Astrocyte (in vitro differentiated cells and primary cell): ENCODE measurements at places on chromosomes 3 and 15.

DNA sequence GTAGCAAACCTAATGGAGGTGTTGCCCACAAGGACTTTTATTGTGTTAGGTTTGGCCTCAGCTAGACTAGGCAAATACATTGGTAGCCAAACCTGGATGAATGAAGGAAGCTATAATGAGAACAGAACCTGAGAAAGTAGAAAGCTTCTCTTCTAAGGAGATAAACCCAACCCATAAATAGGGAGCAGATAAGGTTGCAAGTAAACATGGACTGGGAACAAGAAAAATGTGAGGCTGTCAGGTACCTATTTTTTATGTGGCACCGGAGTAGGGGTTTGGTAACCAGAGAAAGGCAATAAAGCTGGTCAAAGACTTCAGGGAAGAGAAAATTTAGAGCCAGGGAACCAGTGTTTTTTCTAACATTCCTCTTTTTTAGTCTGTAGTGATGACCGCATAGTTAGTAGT is 25.0 kb downstream of the ZNF654 start:
- no peak for DNase-seq

DNA sequence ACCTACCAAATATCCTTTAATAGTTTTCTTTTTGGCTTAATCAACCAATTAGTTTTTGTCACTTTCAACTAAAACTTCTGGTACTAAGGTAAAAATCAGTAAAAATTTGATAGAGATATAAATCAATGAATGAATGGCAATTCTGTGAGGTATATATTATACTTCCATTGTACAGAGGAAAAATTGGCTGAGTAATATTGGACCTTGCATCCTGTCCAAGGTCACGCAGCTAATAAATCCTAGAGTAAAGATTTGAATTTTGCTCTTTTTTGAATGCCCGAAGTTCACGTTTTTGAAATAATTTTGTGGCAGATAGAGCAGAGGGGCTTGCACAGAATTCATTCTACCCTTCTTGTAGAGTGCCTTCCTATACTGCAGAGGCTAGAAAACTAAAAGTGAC is 81.1 kb upstream of the ZNF280D start:
- DNase-seq = no peak

DNA sequence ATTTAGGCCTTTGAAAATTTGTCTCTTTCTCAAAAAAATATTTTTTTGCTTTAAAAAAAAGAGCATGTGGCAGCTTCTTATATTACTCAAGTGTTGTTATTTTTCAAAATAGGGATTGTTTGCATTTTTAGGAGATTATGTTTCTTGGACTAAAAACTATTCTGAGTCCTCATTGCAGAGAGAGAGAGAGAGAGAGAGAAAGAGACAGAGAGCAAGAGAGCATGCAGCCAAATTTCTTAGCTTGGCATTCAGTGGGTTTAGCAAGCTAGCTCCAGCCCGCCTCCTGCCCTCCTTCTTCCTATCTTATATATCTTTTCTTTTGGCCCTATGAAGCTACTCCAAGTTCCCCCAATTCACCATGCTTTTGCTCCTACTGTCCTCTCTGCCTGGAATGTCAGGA is 55.7 kb downstream of the CEMIP start:
- DNase-seq = no peak

DNA sequence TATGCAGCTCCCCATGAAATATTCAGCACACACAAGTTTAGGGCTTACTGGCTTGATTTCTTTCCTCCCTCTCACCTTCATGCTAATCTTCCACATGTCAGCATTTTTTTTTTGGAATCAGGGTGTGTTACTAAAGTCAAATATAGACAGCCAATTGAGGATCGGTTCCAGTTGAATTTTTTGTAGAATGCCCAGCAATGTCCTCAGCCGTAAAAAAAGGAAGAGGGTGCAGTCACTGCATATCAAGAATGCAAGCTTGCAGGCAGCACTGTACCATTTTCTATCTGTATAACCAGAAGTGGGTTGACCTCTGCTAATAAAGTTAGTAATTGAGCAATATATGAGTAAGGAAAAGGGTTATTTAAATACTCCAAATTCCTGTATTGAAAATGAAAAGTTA is 51.4 kb upstream of the CHMP2B start:
- DNase-seq = no peak

GRCh38 chr3:58613236-58614132 is 36.3 kb upstream of the FAM107A start:
- DNase-seq = no peak

- DNase-seq = no peak
Measured at GRCh38 chr15:70095408-70096214, 2.1 kb downstream of the TLE3 start.

GRCh38 chr3:141802316-141803077 is 39.3 kb downstream of the GRK7 start:
- peak; percentile 10 for DNase-seq

- no peak for DNase-seq
Measured at GRCh38 chr3:40128166-40128565, 181.3 kb upstream of the EIF1B start.

GRCh38 chr15:27082526-27082925 is 111.5 kb downstream of the GABRG3 start:
- DNase-seq = peak; percentile 45

DNA sequence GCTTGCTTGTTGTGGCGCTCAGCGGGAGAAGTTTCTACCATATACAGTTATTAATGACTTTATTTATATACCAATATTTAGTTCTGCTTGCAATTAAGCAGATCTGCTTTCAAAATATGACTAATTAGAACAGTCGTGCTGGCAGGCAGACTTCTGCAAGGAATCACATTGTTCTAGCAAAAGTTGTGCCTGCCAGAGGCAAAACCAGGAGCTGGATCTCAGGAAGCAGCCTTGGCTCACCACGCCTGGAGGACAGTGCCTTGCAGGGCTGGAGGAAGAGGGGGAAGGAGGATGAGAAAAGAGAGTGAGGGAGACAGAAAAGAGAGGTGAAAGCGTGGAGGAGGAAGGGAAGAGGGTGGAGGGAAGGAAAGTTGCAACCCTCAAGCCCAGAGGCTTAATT is 160.3 kb downstream of the NUP210 start:
- DNase-seq = no peak

- DNase-seq = peak; percentile 94
Measured at GRCh38 chr3:125231895-125232294, 19.3 kb upstream of the SLC12A8 start.
